ENCODE measurements at places on chromosomes 1 and 21.

GRCh38 chr21:25176637-25177412 is 430.5 kb downstream of the MRPL39 start:
- no peak for DNase-seq

DNA sequence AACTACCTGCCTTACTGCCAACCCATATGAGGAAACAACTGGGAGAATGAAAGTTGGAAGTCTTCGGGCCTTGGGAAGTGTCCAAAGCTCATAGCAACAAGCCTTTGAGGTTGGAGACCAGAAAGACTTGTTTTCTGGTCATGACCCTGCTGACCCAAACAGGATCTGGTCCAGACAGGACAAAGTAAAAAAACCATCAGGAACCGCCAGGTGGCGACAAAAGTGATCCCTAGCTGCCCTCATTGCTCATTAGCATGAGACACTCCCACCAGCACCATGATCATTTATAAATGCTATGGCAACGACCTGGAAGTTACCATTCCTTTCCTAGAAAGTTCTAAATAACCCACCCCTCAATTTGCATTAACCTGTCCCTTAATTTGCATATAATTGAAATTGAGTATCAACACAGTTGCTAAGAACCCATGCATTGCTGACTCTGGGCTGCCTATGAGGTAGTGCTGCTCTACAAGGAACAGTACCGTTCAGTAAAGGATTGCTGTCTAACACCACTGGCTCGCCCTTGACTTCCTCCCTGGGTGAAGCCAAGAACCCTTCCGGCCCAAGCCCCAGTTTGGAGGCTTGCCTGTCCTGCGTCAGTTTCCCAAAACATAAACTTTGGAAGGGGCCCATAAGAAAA is 89.0 kb downstream of the URB2 start:
- DNase-seq = no peak

GRCh38 chr1:31390071-31390470 is 17.2 kb upstream of the FABP3 start:
- no peak for DNase-seq

GRCh38 chr1:225691861-225692516 is 39.1 kb upstream of the ENAH start:
- no peak for DNase-seq

DNA sequence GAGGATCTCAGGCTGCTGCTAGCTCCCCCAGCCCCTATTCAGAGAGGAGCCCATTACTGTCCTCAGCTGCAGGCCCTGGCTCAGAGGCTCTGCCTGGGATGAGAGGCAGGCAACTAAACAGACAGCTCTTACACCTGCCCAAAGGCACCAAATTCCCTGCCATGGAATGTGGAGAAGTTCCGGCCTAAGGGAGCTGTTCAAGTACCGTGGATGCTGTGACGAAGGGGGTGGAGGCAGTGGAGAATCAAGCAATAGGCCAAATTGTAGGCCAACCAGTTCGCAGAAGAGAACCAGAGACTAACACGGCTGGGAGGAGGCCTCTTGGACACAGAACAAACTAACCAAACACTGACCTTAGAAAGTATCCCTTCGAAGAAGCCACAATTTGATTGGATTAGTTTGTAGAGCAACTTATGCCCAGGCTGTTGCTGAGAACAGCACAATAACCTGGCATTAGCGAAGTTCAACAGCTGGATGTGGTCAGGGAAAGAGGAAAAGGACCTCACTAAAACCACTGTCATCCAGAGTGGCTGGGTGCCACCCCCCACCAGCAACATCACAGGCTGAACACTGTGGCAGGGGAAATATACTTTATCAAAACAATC is 3.6 kb downstream of the C1orf174 start:
- DNase-seq = no peak
